NCI-H2227 treated with DMSO at 0.1 percent for 48 hours (cell line): ENCODE measurements at places on chromosomes 11 and 22.

DNA sequence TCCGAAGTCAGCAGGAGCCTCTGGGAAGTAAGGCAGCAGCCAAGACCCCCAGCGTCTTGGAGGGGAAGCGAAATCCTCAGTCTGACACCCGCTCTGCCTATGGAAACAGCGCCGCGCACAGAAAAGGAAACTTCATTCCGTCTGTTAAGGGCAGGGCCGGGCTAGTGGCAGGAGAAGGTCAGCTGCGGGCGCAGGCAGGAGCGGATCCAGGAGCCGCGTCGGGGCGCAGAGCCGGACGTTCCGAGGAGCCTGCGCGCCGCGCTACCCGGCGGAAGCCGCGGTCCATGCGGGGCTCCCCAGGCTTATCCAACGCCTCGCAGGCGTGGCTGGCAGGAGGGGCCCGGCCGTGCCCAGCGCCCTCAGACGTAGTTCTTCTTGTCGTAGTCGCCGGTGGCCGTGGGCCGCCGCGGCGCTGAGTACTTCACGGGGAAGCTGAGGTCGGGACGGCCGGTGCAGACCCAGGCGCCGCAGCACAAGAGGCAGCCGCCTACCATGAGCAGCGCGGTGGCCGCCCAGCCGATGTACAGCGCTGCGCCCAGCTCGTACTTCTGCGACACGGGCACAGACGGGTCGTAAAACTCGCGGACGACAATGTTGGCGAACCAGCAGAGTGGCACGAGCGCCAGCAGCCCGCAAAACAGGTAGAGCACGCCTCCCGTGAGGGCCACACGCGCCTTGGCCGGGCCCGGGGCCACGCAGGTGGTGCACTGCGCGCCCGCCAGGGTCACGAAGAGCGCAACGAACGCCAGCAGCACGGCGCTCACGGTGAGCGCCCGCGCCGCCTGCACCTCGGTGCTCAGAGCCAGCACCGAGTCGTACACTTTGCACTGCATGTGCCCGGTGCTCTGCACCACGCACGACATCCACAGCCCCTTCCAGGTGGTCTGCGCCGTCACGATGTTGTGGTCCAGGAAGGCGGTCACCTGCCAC is 705 bp downstream of the CLDN5 start:
- DNase-seq: peak; percentile 14

DNA sequence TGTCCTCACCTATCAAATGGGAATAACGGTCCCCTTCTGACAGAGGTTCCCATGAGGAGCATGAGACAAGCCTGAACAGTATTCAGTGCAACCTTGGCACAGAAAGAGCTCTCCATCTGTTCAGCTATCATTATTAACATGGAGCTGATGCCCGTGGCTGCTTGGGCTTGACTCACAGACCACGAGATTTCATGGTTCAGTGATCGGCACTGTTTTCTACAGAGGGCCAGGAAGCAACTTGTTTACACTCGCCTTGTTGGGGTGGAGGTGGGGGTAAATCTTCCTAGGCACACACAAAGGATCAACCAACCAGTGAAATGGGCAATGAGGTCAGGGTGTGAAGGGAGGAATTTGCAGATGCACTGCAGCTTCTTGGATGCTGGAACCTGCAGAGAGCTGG is 88.2 kb downstream of the CWC15 start:
- no peak for DNase-seq

DNA sequence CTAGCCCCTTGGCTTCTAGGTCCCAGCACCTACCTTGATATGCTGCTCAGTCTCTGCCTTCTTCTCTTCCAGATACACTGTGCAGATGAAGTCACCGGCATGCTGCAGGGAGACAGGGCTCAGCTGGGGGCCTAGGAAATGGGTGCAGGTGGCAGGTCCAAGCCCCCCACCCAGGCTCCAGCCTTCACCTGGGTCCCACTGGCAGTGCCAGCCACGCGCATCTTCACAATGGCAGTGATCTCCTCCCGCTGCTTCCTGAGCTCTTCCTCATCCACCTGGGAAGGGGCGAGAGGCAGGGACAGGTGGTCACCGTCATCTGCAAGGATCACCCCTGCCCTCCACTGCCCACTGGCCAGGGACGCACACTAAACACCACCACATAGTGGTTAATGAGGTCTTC is 21.1 kb upstream of the PDE2A start:
- DNase-seq: no peak

DNA sequence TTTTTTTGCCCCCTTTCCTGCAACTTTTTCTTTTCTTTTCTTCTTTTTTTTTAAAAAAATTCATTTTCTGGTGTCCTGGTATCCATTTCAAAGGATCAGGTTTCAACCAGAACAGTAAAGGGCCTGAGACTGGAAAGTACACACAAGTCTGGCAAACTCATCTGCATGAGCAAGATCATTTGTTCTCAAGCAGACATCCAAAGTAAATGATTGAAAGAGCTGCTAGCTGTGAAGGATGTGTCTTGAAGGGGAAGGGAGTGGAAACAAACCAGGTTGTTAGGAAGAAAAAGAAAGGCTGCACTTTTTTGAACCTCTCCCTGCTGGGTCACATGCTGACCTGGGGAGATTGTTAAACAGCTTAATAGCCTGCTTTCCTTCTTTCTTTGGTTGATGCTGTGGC is 5.3 kb downstream of the YAP1 start:
- no peak for DNase-seq

DNA sequence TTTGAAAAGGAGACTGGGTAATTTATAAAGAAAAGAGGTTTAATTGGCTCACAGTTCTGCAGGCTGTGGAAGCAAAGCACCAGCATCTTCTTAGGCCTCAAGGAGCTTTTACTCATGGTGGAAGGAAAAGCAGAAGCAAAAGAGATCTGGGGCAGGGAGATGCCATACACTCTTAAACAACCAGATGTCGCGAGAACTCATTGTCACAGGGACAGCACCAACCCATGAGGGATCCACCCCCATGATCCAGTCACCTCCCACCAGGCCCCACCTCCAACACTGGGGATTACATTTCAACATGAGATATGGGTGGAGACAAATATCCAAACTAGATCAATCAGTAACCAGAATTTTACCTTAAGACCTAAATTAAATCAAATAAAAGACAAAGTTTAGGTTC is 87.2 kb downstream of the C11orf91 start:
- no peak for DNase-seq

- no peak for DNase-seq
Observed at GRCh38 chr11:74380746-74381439, 17.3 kb downstream of the PGM2L1 start.

GRCh38 chr11:115463606-115464005 is 40.6 kb downstream of the CADM1 start:
- DNase-seq: no peak

DNA sequence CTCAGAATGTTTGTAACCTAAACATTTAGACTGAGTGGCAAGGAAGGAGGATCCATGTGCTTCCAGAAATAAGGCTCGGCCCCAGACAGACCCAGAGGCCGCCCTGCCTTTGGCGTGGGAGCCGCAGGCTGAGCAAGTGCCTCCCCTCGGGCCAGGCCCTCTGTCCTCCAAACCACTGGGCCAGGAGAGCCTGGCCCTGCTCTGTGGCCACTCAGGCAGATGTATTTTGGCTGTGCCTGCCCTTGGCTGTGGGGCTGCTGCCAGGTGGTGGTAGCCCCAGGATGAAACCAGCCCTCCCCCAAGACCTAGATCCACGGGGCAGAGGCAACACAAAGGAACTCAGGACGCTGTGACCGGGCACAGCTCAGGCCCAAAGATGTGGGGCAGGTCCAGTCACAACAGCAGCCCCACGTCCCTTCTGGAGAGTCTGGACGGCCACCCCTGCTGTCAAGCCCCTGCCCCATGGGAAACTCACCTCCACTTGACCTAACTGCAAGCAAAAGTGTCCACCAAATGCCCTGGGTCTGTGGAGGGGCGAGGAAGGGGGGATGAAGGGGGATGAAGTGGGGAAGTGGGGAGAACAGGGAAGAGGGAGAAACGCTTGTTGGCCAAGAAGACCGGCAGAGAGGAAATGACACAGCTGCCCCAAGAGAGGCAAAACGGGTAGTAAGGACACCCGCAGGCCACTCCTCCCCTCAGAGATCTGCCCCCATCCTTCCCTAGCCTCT is 24.0 kb downstream of the PISD start:
- DNase-seq: no peak

GRCh38 chr22:50185375-50186087 is at the start of gene TRABD:
Gene TRABD (plus strand): TSS chr22:50185913. CDS start chr22:50193061, 7,148 bp downstream.
- DNase-seq: peak; percentile 56

- DNase-seq: no peak
Observed at GRCh38 chr11:2169005-2169378, 2.6 kb downstream of the TH start.

- no peak for DNase-seq
Observed at GRCh38 chr11:94199136-94200130, 70.8 kb downstream of the PANX1 start.

DNA sequence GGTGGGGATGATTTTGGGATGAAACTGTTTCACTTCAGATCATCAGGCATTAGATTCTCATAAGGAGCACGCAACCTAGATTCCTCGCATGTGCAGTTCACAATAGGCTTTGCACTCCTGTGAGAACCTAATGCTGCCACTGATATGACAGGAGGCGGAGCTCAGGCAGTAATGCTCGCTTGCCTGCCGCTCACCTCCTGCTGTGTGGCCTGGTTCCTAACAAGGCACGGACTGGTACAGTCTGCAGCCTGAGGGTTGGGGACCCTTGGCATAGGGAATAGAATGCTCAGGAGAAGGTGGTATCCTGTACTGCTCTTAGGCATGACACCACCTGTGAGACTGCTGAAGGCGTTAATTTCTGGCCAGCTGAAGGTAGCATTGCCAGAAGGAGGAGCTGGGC is 47.0 kb downstream of the STIM1 start:
- DNase-seq: no peak

GRCh38 chr11:20194470-20194869 is 34.2 kb upstream of the DBX1 start:
- DNase-seq: no peak

DNA sequence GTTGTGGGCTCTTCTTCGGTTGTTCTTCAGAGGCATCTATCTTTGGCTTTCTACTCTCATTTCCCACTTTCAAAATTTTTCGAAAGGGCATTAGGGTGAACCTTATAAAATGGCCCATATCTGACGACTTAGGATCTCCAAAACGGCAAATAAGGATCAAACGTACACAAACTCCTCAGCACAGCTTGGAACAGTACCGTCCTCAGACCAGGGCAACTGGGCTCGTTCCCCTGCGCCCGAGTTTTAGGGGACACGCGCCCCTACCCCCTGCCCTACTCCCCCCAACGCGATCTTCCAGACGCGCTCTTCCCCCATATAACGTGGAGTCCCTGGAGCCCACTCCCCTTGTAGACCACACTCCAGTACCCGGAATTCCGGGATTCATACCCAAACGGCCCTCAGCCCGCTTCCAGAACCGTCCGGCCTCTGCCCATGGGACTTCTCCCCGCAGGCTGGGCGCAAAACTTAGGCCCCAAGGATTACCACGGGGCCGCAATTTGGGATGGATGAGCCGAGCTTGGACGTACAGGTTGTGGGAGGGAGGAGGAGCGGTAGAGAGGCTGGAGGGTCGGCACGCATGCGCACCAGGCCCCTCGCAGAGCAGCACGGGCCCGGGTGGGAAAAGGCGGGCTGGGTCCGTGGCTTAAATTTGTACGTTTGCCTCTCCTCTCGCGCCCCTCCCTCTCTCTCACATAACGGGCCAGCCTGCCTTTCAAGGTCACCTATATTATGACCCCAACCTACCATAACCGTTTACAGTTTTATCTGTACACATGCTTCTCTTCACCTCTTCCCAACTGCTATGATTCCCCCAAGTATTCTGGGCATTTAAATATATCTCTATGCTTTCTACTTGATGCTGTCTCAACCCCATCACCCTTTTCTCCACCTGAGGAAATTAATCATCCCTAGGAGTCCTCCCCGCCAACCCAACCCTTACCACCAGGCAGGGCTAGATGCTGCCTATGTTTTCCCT is 3.4 kb downstream of the CCDC89 start:
- DNase-seq: peak; percentile 49

- DNase-seq: no peak
Observed at GRCh38 chr11:64196626-64197025, 9.9 kb upstream of the FERMT3 start.

DNA sequence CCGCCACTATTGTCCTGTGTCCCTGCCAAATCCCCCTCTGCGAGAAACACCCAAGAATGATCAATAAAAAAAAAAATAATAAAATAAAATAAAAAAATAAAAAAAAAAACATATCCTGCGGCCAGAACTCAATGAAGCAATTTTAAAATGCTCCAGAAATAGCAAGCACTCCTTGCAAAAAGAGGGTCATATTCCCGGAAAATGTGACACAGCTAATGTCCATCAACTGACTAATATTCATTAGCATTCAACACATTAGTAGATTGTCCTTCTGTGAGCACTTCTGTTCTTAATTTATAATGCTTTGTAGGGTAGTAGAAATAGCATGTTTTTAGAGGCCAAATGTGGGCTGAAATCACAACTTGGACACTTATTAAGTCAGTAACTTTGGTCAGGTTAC is 252.3 kb upstream of the SESN3 start:
- DNase-seq: no peak

DNA sequence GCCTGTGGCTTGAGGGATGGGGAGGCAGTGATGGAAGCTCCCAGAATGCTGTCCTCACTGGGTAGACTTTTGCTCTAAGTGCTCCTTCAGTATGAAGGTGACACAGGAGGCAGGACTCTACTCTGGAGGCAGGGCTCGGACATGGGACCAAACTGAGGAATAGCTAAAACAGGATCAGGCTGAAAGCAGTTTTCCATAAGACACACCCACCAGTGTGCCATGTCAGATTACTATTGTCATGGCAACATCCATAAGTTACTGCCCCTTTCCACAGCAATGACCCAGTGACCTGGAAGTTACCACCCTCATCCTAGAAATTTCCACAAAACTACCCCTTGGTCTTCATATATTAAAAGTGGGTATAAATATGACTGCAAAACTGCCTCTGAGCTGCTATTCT is 43.6 kb upstream of the GALNT18 start:
- no peak for DNase-seq

GRCh38 chr11:112705148-112705547 is 256.1 kb upstream of the NCAM1 start:
- no peak for DNase-seq

GRCh38 chr11:37817727-37818270 is 1219.8 kb upstream of the RAG2 start:
- no peak for DNase-seq

- peak; percentile 65 for DNase-seq
Observed at GRCh38 chr22:44927463-44928135, 82.2 kb downstream of the PHF21B start.

DNA sequence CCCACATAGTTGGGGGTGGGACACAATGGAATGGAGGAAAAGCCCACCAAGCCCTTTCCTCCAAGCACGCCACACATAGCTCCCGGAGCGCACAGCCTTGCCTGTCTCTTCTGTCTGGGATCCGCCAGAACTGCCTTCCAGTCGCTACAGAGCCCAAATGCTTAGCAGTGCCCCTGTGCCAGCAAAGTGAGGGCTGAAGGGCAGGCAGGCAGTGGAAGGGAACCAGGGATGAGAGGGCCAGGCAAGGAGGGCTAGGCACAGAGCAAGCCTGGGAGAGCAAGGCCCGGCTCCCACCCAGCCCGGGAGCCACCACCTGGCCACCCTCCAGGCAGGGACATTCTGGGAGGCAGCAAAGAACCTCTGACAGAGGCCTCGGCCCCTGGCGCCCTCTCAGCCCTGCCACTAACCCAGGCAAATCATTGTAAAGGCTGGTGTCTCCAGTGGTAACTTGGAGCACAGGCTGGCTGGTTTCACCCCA is 32.5 kb downstream of the PPP2R1B start:
- DNase-seq: no peak
